Activated T-cell treated with anti-CD3 and anti-CD28 coated beads for 1 hour (primary cell): ENCODE measurements at places on chromosomes 2 and 18.

- no peak for DNase-seq
Observed at GRCh38 chr2:74877781-74878433, 44.0 kb downstream of the HK2 start.

DNA sequence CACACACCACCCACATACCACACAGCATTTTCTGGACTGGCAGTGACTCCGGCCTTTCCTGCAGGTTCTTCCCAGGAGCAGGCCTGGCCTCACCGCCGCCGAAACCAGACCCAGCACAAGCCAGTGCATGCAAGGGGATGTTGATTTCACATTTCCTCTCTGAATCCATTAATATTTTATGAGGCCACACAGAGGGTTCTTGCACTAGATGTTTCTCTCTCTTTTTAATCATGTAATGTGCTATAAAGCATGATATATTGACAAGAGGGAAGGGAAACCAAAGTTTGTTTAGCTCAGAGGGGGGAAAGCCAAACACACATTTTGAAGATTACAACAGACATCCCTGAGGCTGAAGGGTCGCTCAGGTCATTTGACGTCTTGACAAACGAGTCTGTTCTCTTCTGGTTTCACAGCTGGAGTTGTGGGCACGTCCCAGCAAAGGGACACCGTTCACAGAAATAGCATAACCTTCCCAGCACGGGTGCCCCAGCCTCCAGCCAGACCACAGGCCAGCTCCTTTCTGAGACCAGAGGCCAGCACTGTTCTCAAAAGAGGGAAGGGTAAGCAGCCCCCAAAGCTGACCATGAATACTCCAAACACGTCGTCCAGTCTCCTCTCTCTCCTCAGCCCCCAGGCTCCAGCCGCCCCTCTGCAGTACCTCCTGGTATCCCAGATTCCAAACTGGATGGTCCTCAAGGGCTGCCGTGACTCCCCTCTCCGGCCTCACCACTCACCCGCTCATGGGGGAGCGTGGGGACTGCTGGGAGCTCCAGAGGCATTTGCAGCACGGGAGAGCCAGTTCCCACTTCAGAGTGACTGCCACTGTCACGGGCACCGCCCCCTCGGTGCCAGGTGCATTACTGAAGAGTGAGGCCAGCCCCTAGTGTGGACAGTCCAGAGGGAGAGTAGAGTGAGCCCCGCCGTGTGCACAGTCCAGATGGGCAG is 340.3 kb upstream of the SALL3 start:
- DNase-seq, result no peak

GRCh38 chr2:204604061-204604460 is 58.8 kb downstream of the PARD3B start:
- DNase-seq, result no peak

GRCh38 chr2:2547911-2548310 is 216.8 kb upstream of the MYT1L start:
- no peak for DNase-seq

- DNase-seq, result no peak
Observed at GRCh38 chr2:121634354-121635307, 14.6 kb downstream of the CLASP1 start.

DNA sequence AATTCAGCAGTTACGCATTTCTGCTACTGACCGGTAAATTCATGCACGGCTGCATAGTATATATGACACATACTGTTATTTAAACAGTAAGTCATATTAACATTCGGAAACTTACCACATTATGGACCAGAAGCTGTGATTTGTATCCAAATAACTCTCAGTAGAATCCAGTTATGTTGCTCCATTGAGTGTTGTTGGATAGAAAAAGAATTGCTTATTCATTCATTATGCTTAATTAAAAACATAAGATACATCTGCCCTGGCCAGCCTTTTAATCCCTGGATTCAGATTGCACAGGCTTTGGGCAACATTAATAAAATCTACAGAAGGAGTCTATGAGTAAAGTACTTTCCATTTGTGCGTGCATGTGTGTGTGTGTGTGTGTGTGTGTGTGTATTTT is 111.3 kb downstream of the CPS1 start:
- DNase-seq, result no peak

DNA sequence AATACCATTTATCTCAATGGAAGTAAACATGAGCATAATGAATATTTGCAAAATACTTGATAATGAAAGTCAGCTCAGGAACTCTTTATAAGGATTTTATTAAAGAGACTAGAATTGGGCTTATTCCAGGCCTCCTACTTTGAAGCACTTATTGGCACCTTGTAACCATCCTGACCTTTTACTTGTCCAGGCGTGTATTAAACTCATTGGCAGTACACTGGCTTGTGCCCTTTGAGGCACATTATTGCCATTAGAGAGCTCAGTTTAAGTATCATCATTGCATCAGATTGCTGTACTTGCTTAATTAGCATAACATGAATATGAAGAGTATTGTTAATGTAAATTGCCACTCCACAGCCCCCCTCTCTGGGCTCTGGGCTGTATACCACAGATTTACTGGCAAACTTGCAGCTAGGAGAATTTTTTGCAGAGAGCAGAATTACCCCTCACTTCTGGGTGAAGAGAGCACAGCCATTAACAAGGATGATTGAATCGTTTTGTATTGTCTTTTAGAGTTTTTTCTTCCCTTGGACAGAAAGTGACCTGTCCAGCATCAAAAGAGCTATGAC is 72.5 kb downstream of the XIRP2 start:
- no peak for DNase-seq

DNA sequence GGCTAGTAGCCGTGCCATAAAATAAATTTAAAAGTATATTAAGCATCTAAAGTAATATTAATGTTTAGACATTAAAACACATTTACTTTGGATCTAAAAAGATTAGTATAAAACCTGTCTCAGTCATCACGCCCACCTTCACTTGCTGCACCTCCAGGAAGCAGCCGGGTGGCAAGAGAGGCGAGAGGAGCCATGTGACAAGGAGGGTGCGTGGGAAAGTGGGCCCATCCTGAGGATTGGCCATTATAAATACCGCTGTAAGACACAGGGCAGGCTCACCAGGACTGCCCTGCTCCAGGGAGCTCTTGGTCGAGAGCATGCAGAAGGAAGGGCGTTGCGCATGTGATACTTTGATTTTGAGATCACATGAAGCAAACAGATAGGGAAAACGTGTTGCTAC is 34.4 kb upstream of the ALKAL2 start:
- no peak for DNase-seq

DNA sequence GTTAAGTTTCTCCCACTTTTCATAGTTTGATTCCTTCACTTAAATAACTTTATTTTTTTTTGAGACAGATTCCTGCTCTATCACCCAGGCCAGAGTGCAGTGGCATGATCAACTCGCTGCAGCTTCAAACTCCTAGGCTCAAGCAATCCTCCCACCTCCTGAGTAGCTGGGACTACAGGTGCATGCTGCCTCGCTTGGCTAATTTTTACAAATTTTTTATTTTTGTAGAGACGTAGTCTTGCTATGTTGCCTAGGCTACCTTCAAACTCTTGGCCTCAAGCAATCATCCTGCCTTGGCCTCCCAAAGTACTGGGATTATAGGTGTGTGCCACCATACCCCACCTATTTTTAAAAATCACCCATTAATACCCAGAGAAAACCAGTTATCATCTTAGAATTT is 14.2 kb upstream of the WIPF1 start:
- DNase-seq, result no peak

- no peak for DNase-seq
Observed at GRCh38 chr2:126656431-126657147, 631 bp downstream of the GYPC start.

GRCh38 chr2:214005337-214005736 is 405.5 kb upstream of the VWC2L start:
- DNase-seq, result no peak

DNA sequence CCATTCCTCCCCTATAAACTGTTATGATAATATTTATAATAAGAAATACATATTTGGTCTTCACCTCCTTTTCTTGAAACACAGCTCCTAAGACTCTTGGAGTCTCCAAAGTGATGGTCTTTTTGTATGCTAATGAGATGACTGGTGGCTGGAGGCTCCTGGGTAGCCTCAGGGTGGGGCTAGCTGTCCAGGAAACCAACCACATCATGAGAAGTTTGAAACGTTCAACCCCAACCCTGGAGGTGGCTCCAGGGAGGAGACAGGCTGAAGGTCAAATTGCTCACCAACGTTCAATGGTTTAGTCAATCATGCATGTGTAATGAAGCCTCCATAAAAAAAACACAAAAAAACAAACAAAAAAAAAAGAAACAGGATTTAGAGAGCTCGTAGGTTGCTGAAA is 298.7 kb upstream of the MGAT5 start:
- no peak for DNase-seq
